ENCODE measurements at places on chromosomes 6 and 20. TPM values are rescaled to one million over a fixed set of nuclear protein-coding genes. Genes with fewer than 3 reads are reported as not detected.

DNA sequence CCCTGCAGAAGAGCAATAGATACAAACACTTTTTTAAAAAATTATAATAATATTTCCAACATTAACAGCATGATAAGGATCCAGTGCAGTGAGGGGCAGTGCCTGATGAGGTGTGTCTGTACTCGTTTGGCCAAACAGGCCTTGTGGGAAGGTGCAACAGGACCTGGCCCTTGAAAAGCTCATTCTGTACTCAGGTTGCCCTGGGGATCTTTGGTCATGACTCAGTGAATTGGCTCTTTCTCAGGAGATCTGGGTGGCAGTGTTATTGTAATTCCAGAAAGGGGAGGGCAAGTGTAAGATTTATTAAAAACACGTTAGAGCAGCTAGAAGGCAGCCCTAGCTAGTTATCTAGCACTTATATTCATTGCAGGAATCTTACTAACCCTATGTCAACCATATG, 2.9 kb upstream of the SPINT3 start:
- no peaks in the 10 kb centered on the region for H3K4me1 ChIP-seq
- H3K27ac ChIP-seq = no peak overlapping the region
- H3K36me3 ChIP-seq = no peaks in the 10 kb centered on the region
- peaks cover 10% of the 10 kb centered on the region for H3K27me3 ChIP-seq
- no peak for DNase-seq

DNA sequence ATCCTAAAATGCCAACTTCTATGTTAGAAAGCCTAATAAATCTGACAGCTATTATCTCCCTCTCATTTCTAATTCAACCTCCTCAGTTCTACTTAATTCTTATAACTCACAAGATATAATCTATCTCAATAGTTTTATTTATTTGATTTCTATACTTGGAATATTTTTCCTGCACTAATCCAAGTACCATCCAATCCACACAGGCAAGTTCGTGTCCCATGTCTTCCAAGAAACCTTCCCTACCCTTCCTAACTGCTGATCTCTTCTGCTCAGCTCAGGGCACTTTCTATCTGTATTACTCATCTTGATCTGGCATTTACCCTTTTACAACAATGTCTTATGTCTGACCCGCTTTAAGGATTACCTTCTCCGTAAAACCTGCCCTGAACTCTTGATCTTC, 18.2 kb downstream of the NCOA5 start:
- peaks cover 34% of the 10 kb centered on the region for H3K36me3 ChIP-seq
- no peak for DNase-seq
- H3K27ac ChIP-seq = no peak overlapping the region
- H3K27me3 ChIP-seq = no peaks in the 10 kb centered on the region
- no peak overlapping the region for H3K4me3 ChIP-seq

DNA sequence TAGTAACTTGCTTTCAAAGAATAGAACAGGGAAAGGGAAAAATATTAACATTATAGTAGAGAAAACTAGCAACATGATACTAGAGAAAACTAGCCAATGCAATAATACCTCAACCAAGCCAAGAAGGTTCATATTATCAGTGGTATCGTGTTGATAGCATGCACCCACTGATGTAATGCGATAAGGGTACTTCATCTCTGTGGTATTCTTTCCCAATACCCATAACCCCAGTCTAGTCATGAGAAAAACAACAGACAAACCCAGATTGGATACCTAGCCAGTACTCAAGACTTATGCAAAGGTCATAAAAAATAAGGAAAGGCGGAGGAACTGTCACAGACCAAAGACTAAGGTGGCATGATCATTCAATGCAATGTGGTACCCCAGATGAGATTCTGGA, 21.0 kb downstream of the BLOC1S5 start:
- no peaks in the 10 kb centered on the region for H3K4me1 ChIP-seq
- H3K4me3 ChIP-seq = no peak overlapping the region
- H3K27ac ChIP-seq = no peak overlapping the region

DNA sequence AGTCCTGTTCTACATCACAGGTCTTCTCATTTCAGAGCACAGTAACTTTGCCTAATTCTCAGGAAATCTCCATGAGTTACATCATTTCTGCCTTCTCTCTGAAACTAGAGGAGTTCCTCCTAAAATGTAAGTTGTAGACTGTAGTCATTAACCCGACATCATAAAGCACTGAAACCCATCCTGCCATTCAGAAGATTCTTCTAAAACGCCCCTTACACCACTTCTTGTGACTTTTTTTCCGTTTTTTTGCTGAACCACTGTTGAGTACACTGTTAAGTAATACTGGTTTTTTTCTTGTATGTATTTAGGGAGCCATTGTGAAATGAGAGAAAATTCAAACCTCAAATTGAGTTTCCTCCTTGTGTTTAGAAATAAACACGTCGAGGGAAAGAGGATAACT, 117.3 kb downstream of the MAP3K4 start:
- H3K27ac ChIP-seq = no peak overlapping the region
- DNase-seq = no peak
- no peaks in the 10 kb centered on the region for H3K27me3 ChIP-seq
- H3K36me3 ChIP-seq = peaks cover 72% of the 10 kb centered on the region
- H3K4me1 ChIP-seq = peaks cover 29% of the 10 kb centered on the region
- H3K4me3 ChIP-seq = no peak overlapping the region

- no peak for DNase-seq
- peaks cover 21% of the 10 kb centered on the region for H3K4me1 ChIP-seq
- peaks cover 18% of the 10 kb centered on the region for H3K36me3 ChIP-seq
- peak overlapping the region; percentile 70 for H3K27ac ChIP-seq
These were observed 130.4 kb downstream of the OLIG3 start for GRCh38 chr6:137363805-137364138.

- no peak overlapping the region for H3K4me3 ChIP-seq
- no peak overlapping the region for H3K27ac ChIP-seq
- no peaks in the 10 kb centered on the region for H3K36me3 ChIP-seq
- no peaks in the 10 kb centered on the region for H3K4me1 ChIP-seq
- DNase-seq = no peak
- H3K27me3 ChIP-seq = no peaks in the 10 kb centered on the region
These were observed 955.2 kb upstream of the EYS start for GRCh38 chr6:66662196-66662595.

GRCh38 chr20:54014293-54014926, 56.0 kb downstream of the BCAS1 start:
- no peaks in the 10 kb centered on the region for H3K36me3 ChIP-seq
- H3K4me1 ChIP-seq = peaks cover 9% of the 10 kb centered on the region
- H3K4me3 ChIP-seq = no peak overlapping the region
- no peak overlapping the region for H3K27ac ChIP-seq
- H3K27me3 ChIP-seq = no peaks in the 10 kb centered on the region

- no peaks in the 10 kb centered on the region for H3K36me3 ChIP-seq
- peaks cover 25% of the 10 kb centered on the region for H3K4me1 ChIP-seq
- DNase-seq = no peak
- no peak overlapping the region for H3K27ac ChIP-seq
These were observed 103.6 kb upstream of the SGK1 start for GRCh38 chr6:134421501-134421900.

GRCh38 chr6:95185874-95186273, 391.5 kb upstream of the MANEA start:
- H3K27ac ChIP-seq = no peak overlapping the region
- no peaks in the 10 kb centered on the region for H3K36me3 ChIP-seq
- no peaks in the 10 kb centered on the region for H3K27me3 ChIP-seq
- H3K4me1 ChIP-seq = no peaks in the 10 kb centered on the region

DNA sequence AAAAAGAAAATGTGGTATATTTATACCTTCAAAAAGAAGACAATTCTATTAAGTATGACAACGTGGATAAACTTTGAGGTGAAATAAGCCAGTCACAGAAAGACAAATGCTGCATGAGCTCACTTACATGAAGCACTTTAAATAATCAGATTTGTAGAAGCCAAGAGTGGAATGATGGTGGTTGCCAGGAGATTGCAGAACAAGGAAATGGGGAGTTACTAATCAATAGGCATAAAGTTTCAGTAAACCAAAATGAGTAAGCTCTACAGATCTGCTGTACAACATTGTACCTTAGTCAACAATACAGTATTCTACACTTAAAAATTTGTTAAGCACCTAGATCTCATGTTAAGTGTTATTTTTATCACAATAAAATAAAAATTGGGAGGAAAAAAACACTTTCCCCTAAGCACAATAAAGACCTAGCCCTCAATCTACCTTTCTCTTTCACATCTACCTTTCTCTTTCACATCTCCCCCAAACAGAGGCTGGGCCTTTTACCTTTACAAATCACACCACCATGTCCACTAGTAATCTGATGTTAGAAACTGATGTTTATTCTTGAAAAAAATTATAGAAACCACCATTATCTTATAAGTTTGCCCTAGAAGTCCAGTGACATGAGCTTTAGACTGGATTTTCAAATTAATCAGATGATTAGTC, 73.9 kb downstream of the PKIB start:
- no peaks in the 10 kb centered on the region for H3K4me1 ChIP-seq
- H3K4me3 ChIP-seq = no peak overlapping the region
- H3K36me3 ChIP-seq = no peaks in the 10 kb centered on the region
- no peak overlapping the region for H3K27ac ChIP-seq

- H3K4me3 ChIP-seq = no peak overlapping the region
- no peak for DNase-seq
- H3K27me3 ChIP-seq = peaks cover 21% of the 10 kb centered on the region
- no peak overlapping the region for H3K27ac ChIP-seq
- peaks cover 6% of the 10 kb centered on the region for H3K4me1 ChIP-seq
These were observed 7.6 kb upstream of the UST start for GRCh38 chr6:148738946-148739821.

GRCh38 chr20:19784511-19785172, 26.6 kb downstream of the RIN2 start:
- no peak overlapping the region for H3K4me3 ChIP-seq
- H3K36me3 ChIP-seq = no peaks in the 10 kb centered on the region
- H3K27ac ChIP-seq = no peak overlapping the region
- no peak for DNase-seq
- H3K4me1 ChIP-seq = peaks cover 13% of the 10 kb centered on the region

DNA sequence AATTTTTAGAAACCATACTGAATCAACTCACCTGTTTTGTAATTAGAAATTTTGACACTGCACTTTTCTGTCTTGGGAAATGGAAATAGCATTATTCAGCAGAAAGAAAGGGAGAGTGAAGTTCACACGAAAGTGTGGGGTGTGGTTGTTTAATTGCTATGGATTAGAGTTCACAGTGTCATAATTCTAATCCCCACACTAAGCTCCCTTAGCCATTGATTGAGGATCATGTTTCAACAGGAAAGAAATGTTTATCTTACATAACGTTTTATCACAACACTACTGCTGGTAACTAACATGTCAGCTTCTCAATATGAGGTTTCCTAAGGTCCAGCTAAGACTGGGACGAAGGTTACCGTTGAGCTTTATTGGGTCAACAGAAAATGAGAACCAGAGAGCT, 31.4 kb upstream of the GSTA5 start:
- H3K27ac ChIP-seq = no peak overlapping the region
- DNase-seq = no peak
- H3K27me3 ChIP-seq = peaks cover 15% of the 10 kb centered on the region
- H3K36me3 ChIP-seq = no peaks in the 10 kb centered on the region
- peaks cover 4% of the 10 kb centered on the region for H3K4me1 ChIP-seq

- H3K27ac ChIP-seq = no peak overlapping the region
- peaks cover 11% of the 10 kb centered on the region for H3K27me3 ChIP-seq
- no peak overlapping the region for H3K4me3 ChIP-seq
- H3K4me1 ChIP-seq = peaks cover 28% of the 10 kb centered on the region
- H3K36me3 ChIP-seq = no peaks in the 10 kb centered on the region
These were observed 78.0 kb upstream of the SIRPG start for GRCh38 chr20:1735417-1736089.

DNA sequence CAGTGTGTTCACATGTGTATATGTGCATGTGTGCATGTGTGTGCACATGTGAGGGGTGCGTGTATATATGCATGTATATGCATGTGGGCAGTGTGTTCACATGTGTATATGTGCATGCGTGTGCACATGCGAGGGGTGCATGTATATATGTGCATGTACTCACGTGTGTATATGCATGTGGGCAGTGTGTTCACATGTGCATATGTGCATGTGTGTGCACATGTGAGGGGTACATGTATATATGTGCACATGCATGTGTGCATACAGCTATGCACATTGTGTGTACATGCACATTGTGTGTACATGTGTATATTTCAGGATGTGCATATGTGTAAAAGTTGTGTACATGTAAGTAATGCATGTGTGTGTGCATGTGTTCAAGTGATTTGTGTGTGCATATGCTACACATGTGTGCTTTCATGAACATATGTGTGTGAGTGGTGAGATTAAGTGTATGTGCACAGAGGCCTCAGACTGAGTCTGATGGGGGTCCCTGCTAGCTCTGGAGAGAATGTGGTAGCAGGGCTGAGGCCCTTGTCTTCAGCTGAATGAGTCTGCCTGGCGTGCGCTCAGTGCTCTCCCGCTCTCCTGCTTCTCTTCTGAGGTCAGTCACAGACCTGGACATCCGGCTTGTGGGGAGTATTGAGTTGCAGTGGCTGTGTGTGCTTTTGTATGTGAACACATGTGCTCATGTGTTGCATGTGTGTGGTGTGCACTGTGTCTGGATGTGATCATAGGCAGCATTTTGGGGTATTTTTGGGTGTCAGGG, 19.9 kb upstream of the MYT1 start:
- H3K36me3 ChIP-seq = peaks cover 3% of the 10 kb centered on the region
- no peak overlapping the region for H3K4me3 ChIP-seq
- peaks cover 3% of the 10 kb centered on the region for H3K27me3 ChIP-seq

- no peak overlapping the region for H3K4me3 ChIP-seq
- H3K27me3 ChIP-seq = no peaks in the 10 kb centered on the region
- H3K36me3 ChIP-seq = no peaks in the 10 kb centered on the region
- H3K4me1 ChIP-seq = peaks cover 20% of the 10 kb centered on the region
- no peak for DNase-seq
These were observed 121.6 kb downstream of the ARMC2 start for GRCh38 chr6:108969776-108970175.

GRCh38 chr6:64383277-64383676, 747.7 kb downstream of the PHF3 start:
- no peaks in the 10 kb centered on the region for H3K27me3 ChIP-seq
- H3K4me3 ChIP-seq = no peak overlapping the region
- no peaks in the 10 kb centered on the region for H3K4me1 ChIP-seq
- no peaks in the 10 kb centered on the region for H3K36me3 ChIP-seq

- no peaks in the 10 kb centered on the region for H3K36me3 ChIP-seq
- DNase-seq = no peak
- no peak overlapping the region for H3K27ac ChIP-seq
- H3K4me3 ChIP-seq = no peak overlapping the region
- no peaks in the 10 kb centered on the region for H3K4me1 ChIP-seq
These were observed 312.2 kb downstream of the ADGRG6 start for GRCh38 chr6:142613981-142614380.

DNA sequence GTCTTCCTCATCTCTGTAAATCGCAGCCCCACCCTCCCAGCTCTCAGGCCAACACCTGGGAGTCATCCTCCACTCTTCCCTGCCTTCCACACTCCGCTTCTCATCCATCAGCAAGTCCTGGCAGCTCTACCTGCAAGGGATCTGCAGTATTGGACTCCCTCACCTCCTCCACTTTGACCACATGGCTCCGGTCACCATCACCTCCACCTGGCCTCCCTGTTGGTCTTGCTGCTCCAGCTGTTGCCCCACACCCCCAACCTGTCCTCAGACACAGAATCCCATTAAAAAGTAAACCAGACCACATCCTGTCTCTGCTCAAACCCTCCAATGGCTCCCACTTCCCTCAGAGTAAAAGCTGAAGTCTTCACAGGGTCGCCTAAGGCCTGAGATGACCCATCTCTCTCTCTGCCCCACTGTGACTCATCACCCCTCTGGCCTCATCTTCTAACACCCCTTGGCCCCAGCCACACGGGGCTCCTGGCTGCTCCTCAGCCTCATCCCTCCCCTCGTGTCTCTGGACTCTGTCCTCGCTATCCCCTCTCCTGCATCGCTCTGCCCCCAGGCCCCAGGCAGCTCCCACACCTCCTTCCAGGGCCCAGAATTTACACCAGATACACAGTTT, 185.1 kb upstream of the SULF2 start:
- H3K4me3 ChIP-seq = no peak overlapping the region

Gene PLAGL1
- total RNA-seq = 6.3 TPM

Gene FOXS1
- not detected for total RNA-seq

Gene ESR1
- total RNA-seq = 1.2 TPM

Gene NOTCH4
- total RNA-seq = 0.15 TPM

Gene GSTA2
- total RNA-seq = not detected

Gene OPRL1
- 1.2 TPM for total RNA-seq

Gene NECAB3
- 36.2 TPM for total RNA-seq

Gene OR2H1
- not detected for total RNA-seq

All from activated CD4-positive, alpha-beta memory T cell treated with anti-CD3 and anti-CD28 coated beads, Interleukin-2, amount 10 ng/mL, durations not matched to agents 7 days and 5 days (primary cell).